Mammary epithelial cell (primary cell): ENCODE measurements at places on chromosomes 6 and 20. TPM values are rescaled to one million over a fixed set of nuclear protein-coding genes. Genes with fewer than 3 reads are reported as not detected.

DNA sequence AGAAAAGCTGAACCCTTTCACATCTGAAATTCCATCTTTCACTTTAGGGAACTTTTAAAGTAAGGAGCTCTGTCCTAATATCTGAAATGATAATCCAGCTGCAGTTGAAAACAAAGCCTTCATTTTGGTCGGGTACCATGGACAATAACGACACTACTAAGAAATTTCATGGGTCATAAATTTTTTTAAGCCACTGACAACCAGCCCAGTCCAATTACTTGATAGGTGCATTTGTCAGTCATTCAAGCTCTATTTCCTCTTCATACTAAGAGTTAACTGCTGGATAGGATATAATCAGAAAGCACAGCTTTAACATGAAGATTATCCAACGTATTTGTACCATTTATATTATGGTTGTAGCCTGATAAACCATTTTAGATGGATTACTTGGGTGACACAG, 52.5 kb downstream of the MMUT start:
- DNase-seq: no peak

DNA sequence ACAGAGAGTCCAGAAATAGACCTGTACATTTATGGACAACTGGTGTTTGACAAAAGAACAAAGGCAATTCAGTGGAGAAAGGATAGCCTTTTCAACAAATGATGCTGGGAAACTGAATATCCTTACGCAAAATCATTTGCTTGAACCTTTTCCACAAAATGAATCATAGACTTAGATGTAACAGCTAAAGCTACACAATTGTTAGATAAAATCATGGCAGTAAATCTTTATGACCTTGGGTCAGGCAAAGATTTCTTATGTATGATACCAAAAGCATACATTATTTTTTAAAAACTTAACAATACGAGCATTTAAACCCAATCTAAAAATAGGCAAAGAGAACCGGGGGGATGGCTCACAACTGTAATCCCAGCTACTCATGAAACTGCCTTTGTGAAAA, 73.5 kb upstream of the DST start:
- DNase-seq: no peak

GRCh38 chr6:42025066-42025844, 25.1 kb upstream of the TAF8 start:
- DNase-seq: no peak

DNA sequence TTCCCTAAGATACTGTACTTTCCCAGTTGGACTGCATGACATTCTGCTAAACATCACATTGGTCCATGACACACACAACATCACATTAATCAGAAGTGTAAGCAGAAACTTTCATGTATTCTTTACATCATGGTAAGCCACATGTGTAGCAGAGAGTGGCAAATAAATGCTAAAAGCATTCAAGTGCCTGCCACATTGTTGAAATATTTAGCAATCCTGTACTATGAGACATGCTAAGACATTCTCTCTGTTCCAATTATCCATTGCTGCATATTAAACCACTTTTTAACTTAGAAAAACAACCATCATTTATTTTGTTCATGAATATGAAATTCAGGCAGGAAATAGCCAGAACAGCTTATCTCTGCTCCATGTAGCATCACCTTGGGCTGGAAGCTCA, 207.7 kb upstream of the GJE1 start:
- no peak for DNase-seq

GRCh38 chr20:46220455-46221207, 87.7 kb downstream of the CDH22 start:
- DNase-seq: no peak

- no peak for DNase-seq
Observed at GRCh38 chr20:57947421-57948179, 237.8 kb upstream of the PMEPA1 start.

DNA sequence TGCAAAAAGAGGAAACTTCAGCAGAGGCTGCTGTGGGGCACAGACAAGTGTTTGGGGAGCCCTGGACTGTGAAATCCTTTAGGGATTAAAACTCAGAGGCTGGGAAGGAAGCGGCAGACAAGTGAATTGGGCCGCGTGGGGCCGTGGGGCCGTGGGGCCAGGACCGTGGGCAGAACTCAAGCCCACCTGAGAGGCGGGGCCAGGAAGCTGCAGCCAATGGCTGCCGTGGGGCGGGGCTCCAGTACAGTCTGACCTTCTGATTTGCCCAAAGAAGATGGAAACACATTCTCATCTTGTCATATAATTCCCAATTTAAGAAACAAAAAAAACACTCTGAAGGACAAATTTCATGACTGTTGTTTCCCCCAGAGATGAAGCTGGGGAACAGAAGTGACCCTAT, 55.4 kb downstream of the ANKRD60 start:
- DNase-seq: no peak

DNA sequence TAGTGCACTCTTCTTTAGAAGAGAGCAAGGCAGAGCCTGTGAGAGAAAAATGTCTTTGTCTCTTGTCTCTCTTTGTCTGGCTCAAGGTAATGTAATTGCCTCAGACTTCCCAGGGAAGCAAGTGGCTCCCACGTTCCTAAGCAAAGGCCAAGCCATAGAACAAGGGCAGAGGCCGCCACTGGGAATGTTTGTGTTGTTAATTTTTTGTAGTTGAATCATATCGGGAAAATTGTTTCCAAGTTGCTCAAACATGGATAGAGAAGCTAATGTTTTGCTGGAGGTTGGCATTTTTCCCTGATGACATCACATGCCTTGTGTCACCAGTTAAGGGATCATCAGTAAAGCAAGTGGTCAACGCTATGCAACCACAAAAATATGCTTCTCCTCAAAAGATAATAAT, 211.5 kb upstream of the FOXA2 start:
- DNase-seq: peak; percentile 87

DNA sequence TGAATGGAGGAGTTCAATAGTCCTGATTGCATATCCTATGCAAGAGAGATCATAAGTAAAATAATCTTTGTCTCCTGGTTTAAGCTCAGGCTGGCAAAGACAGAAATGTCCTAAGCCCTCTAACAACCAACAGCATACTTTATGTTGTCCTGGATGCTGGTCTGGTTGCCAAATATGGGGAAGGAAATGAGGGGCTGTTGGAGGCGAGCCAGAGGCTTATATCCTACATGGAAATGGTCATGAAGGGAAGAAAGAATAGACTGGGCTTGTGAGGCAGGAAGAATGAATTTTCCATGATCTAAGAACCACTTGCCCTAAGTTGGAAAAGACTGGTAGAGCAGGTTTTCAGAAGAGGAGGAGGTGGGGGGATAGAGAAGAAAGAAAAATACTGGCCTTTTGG, 237.1 kb downstream of the SMOC2 start:
- DNase-seq: no peak

GRCh38 chr6:21885532-21886114, 292.1 kb downstream of the SOX4 start:
- peak; percentile 79 for DNase-seq

- DNase-seq: no peak
Observed at GRCh38 chr6:84390334-84390733, 162.9 kb upstream of the CEP162 start.

DNA sequence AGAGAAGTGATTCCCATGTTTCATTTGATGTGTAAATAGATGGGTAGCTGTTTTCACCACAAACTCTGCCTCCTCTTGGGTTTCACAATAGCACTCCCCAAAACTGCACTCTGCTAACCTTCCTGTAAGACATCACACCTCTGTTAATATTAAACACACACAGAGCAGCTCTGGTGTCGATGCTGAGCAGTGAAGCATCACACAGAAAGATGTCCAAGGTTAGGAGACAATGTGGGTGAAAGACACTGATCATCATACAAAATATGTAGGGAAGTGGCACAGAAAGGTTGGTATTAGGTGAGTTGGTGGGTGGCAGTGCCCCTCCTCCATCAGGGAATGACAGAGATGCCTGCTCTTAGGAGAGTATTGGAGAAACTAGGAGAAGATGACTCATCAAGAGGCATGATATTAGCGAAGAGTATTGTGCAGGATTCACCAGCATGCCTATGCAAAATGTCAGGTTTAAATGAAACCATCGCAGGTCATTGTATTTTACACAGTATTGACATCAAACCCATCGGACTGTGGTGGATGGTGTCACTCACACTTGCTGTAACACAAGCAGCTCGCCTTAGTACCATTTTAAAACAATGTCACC, 199.7 kb downstream of the TBXT start:
- no peak for DNase-seq

DNA sequence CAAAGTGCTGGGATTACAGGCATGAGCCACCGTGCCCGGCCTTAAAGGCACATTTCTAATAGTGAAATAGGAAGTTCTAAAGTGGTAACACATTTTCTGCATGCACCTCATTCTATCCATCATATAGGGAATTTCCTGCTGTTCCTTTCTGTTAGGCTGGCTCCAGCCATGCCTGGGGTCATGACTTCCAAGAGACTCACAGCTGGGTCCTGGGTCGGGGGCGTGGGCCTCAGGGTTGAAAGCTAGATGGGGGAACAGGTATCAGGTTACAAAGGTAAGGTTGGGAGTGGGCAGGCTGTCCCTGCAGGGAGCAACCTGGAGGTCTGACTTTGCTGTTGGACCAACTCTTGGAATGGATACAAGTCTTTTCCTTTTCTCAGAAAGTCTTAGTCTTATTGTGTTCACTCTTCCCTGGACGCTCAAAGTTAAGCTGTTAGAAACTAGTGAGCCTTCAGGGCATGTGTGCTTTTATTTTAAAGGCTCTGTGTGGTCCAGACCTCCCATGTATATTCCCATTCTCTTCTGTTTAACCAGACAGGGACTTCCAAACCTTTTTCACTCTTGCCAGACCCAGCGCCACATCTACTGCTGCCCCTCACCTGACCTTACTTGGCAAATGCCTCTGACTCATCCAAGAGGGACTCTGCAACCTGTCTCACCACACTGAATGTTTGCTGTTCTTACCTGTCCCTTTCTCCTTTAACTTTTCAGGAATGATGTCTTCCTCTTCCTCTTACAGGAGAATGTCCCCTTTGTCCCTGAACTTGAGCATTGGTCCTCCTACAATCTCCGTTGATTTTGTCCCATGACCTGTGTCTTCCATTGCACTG, 64.4 kb downstream of the TMEM170B start:
- DNase-seq: no peak

GRCh38 chr6:14674867-14675648, 557.5 kb downstream of the CD83 start:
- no peak for DNase-seq

DNA sequence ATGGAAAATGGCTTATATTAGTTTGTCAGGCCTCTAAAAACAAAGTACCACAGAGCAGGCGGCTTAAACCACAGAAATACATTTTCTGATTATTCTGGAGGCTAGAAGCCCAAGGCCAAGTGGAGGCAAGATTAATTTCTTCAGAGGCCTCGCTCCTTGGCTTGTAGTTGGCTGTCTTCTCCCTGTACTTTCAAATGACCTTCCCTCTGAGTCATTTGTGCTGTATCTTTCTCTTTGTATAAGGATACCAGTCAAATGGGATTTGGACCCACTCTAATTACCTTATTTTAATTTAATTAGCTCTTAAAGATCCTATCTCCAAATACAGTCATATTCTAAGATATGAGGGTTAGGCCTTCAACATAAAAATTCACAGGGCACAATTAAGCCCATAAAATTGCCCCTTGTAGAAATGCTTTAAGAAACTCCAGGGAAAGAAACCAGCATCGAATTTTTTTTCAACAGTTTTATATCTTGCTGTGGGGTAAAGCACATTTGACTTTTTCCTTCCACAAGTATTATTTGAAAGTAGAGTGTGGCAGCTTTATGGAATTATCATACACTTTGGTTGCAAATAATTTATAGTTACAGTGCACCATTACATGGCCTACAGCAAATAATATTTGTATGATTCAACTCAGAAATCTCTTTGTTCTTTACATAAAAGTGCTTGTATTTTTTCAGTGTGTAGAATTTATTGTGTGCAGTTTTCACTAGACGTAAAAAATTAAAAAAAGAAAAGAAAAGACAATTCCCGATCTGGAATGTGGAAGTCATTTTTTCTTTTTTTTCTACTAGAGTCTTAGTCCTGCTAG, 706.1 kb downstream of the KIF16B start:
- DNase-seq: no peak

DNA sequence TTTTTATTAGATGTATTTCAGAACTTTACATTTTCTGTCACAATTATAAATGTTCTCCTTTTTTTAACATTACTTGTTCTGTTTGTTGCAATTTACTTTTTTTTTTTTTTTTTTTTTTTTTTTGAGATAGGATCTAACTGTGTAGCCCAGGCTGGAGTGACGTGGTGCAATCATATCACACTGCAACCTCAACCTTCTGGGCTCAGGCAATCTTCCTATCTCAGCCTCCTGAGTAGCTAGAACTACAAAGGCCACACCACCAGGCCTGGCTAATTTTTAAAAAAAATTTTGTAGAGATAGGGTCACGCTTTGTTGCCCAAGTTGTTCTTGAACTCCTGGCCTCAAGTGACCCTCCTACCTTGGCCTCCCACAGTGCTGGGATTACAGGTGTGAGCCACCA, 15.1 kb upstream of the MBOAT1 start:
- DNase-seq: no peak

- DNase-seq: no peak
Observed at GRCh38 chr6:127022302-127022701, 96.2 kb upstream of the RSPO3 start.

DNA sequence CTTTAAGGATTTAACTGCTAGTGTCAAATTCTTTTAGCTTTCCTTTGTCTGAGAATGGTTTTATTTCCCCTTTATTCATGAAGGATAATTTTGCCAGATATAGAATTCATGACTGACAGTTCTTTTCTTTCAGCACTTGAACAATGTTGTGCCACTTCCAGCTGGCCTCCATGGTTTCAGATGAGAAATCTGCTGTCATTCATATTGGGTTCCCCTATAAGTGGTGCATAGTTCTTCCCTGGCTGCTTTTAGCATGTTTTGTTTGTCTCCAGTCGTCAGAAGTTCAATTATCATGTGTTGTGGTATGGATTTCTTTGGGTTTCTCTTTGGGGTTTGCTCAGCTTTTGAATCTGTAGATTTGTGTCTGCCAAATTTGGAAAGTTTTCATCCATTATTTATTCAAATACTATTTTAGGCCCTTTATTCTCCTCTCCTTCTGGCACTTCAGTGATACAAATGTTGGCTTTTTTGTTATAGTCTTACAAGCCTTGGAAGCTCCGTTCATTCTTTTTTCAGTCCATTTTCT, 76.3 kb upstream of the TGM3 start:
- no peak for DNase-seq

GRCh38 chr6:163356324-163356723, 58.2 kb upstream of the QKI start:
- peak; percentile 18 for DNase-seq

GRCh38 chr6:37798436-37799262, 20.9 kb upstream of the ZFAND3 start:
- DNase-seq: no peak

Gene C2
- total RNA-seq: 0.50 TPM

Gene TMEM63B
- 121 and 123 TPM in 2 replicates for total RNA-seq

Gene DDRGK1
- 59.1 and 82.8 TPM in 2 replicates for total RNA-seq

Gene HDGFL1
- not detected for total RNA-seq

Gene CTNNBL1
- 15.8 TPM for total RNA-seq

Gene PAK5
- 1.3 TPM for total RNA-seq

Gene NUS1
- total RNA-seq: 38.7 and 49.4 TPM in 2 replicates

Gene FABP7
- total RNA-seq: not detected in 2 replicates

Gene CLIC5
- not detected in 2 replicates for total RNA-seq

Gene NHSL1
- 26.4 and 34.7 TPM in 2 replicates for total RNA-seq

Gene SMLR1
- total RNA-seq: not detected in 2 replicates

Gene SOX18
- total RNA-seq: not detected

Gene BMP5
- not detected in 2 replicates for total RNA-seq

Gene ECT2L
- total RNA-seq: not detected in 2 replicates

Gene TCP11
- not detected in 2 replicates for total RNA-seq

Gene RAB44
- 0.17 TPM for total RNA-seq

Gene RBM24
- total RNA-seq: 0.40 and 0.49 TPM in 2 replicates

Gene PPP1R3G
- 0.11 TPM in 1 of 2 replicates, not detected in the other for total RNA-seq
